ENCODE measurements at places on chromosomes 7 and 10.
A peak's percentile ranks its signal among the peaks of the same experiment; 100 is the strongest.

DNA sequence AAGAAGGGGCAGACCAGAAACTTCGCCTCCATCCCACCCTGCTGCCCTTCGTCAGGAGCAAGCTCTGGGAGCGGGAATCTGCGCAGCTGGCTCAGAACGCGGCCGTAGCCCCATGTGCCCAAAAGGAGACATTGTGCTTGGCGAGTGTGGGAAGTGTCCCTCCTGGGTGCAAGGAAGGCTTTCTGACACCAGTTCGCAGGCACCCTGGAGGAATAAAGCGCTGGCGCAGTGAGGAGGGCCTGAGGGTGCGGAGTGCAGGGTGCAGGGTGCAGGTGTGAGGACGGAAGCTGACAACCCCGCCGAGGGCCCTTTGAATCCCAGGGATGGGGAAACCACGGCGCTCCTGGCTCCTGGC is 811 bp downstream of the SLIT1 start:
- H3K4me3 ChIP-seq = peak overlapping the region; percentile 70
- no peaks in the 10 kb centered on the region for H3K4me1 ChIP-seq
- H3K27ac ChIP-seq = no peak overlapping the region
- peaks cover 27% of the 10 kb centered on the region for H3K27me3 ChIP-seq
- no peak for DNase-seq

GRCh38 chr7:73690646-73691045 is 7.2 kb downstream of the BUD23 start:
- no peak overlapping the region for H3K27ac ChIP-seq
- H3K4me1 ChIP-seq = no peaks in the 10 kb centered on the region
- peaks cover 23% of the 10 kb centered on the region for H3K36me3 ChIP-seq

- no peaks in the 10 kb centered on the region for H3K27me3 ChIP-seq
- H3K27ac ChIP-seq = no peak overlapping the region
- DNase-seq = no peak
- H3K4me1 ChIP-seq = 0 out of 2 replicates have a peak, but pooled peaks cover 4% of the 10 kb centered on the region
Observed at GRCh38 chr7:33079096-33079495, 16.5 kb upstream of the NT5C3A start.

DNA sequence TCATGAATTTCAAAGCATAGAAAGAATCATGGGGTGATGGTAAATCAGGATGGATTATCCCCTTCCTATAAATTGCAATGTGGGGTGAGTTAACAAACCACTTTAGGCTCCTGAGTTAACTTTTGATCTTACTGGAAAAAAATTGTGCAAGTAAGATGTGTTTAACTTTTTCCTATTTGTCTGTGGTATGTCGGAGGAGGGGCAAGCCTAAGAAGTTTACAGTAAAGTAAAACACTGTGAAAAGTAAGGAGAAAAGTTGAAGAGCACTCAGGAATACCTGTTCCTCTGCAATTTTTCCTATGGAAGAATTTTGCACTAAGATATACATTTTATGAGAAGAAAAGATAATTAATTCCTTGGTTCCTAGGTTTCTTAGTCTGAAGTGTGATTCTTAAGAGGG is 44.4 kb downstream of the IFIT5 start:
- H3K4me1 ChIP-seq = no peaks in the 10 kb centered on the region
- no peak overlapping the region for H3K4me3 ChIP-seq
- H3K27ac ChIP-seq = no peak overlapping the region
- no peaks in the 10 kb centered on the region for H3K27me3 ChIP-seq
- DNase-seq = no peak
- no peaks in the 10 kb centered on the region for H3K36me3 ChIP-seq

DNA sequence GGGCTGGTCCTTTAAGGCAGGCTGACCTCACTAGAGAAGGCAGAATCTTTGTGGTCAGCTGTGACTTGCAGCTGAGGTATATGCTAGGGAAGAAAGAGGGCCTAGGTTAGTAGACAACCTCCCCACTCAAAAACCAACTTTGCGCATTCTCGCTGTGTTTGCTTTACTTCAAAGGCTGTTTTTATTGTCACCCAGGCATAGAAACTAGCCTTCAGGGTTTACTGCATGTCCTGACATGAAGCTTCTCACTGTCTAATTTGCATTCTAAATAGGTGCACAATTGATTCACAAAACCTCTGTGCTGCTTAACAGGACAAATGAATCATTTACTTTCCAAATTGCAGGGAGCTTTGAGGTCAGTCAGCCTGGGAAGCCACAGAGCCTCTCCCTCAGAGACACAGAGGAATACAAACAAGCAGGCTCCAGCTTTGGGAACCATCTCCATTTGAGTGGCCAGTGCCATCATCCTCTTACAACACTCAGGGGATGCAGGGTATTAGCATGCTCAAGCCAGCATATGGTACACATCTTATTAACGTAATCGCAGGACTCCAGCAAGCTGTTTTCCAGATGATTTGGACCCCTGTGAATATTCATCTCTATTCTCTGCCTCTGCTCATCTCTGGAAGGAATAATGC is 596.4 kb upstream of the GHITM start:
- no peaks in the 10 kb centered on the region for H3K27me3 ChIP-seq
- no peaks in the 10 kb centered on the region for H3K4me1 ChIP-seq
- H3K36me3 ChIP-seq = no peaks in the 10 kb centered on the region
- H3K4me3 ChIP-seq = no peak overlapping the region
- no peak overlapping the region for H3K27ac ChIP-seq

DNA sequence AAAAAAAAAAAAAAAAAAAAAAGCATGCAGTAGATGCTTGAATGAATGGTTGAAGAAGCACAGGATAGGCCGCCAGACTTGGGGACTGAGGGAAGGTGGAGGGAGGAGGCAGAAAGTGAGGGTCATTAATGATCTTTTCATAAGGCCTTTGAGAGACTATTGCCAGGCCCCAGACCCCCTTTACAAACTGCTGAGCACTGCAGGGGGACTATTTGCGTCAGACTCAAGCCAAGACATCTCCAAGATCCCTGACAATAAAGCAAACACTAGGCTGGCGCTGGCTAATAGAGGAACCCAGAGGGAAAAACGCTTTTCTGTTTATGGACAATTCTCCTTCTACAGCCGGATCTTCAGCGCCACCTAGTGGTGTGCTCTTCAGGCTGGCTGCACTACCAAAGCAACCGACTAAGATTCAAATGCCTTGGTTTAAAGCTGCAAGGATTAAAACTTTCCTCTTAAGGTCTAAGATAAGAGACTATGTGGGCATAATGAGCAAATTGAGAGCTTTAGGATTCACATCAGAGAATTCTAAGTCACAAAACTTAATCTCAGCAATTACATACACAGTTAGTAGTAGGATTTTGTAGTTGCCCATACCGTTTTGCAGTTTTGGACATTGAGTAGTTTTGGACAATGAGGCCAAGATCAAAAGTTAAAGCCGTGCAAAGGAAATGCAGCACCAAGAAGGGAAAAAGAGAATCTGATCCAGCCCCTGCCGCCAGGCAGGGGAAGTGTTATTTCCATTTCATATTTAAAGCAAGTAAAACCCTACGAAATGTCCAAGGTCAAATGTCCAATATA is 17.9 kb upstream of the AGK start:
- H3K36me3 ChIP-seq = no peaks in the 10 kb centered on the region
- DNase-seq = peak; percentile 79
- no peak overlapping the region for H3K4me3 ChIP-seq
- no peaks in the 10 kb centered on the region for H3K4me1 ChIP-seq
- no peaks in the 10 kb centered on the region for H3K27me3 ChIP-seq

All from H1 (cell line).